ACHN (cell line): ENCODE measurements at places on chromosomes 5 and 9.

GRCh38 chr5:40652441-40653220, 27.1 kb upstream of the PTGER4 start:
- no peak for DNase-seq

DNA sequence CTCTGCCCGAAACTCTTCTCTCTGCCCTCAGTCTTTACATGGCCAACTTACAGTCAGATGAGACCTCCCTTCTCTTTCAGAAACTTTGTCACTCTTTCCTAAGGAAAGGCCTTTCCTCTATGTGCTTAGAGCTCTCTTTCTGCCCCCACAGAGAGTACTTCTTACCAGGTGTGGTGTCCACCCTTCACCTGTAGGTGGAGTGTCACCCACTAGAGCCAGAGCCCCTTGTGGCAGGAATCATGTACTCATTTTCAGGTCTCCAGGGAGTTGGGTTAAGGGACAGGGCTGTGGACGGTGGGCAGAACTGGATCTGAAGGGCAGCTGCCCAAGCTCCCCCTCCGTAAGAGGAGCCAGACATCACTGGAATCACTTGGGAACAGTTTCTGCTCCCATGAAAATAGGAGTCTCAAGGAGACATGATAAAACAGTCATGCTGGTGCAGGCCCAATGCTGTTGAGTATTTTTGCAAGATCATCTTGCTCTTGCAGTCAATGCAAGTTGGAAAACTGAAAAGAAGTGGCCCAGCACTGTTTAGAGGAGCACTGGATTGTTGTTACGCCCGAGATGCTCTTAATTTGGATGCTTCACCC, 436.7 kb downstream of the ZSWIM6 start:
- peak; percentile 57 for DNase-seq

GRCh38 chr9:4936277-4936676, 48.8 kb upstream of the JAK2 start:
- no peak for DNase-seq

GRCh38 chr5:3102531-3102930, 351.1 kb upstream of the IRX2 start:
- no peak for DNase-seq

DNA sequence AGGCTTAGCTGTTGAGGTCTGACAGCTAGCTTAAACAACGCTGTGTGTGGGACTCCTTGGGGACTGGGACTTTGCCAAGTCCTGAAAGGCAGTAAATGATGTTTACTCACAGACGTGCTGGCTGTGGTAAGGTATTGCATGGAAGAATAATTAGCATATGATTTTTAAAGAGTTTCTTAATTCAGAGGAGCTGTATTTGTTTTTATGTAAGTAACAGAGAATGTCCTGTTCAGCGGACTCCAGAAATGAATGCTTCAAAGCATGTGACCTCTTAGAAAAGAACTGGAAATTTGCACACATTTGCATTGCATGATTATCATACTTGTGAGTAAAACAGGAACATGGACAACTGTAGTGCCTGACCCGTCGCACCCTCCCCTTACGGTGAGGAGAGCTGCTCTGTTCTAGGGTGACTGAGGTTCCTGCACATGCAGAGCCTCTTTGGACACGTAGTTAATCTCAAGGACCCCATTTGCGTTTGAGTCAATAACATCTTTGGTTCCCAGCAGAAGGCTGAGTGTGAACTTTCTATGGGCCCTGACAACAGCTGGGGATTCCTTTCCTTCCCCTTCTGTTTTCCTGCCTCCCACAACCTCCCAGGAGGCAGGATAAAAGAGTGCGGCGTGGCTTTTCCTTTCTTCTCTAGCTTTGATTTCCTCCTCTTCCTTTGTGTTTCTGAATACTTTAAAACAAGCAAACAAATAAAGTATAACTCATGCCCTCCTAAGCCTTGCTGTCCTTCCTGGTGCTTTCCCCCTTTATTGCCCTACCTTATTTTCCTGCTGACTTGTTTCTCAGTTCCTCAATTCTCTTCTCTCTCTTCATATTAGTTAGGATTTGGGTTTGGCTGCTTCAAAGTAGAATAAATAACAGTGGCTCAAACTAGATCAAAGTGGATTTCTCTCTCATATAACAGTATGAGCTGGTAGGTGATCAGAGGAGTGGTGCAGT, 157.2 kb upstream of the CD180 start:
- DNase-seq: no peak

- DNase-seq: no peak
Measured at GRCh38 chr5:135694906-135695305, 116.1 kb upstream of the CXCL14 start.
